Endothelial cell of umbilical vein (primary cell): ENCODE measurements at places on chromosomes 5 and 9.

GRCh38 chr9:108786322-108786721 is 69.5 kb downstream of the ACTL7B start:
- no peak for DNase-seq

DNA sequence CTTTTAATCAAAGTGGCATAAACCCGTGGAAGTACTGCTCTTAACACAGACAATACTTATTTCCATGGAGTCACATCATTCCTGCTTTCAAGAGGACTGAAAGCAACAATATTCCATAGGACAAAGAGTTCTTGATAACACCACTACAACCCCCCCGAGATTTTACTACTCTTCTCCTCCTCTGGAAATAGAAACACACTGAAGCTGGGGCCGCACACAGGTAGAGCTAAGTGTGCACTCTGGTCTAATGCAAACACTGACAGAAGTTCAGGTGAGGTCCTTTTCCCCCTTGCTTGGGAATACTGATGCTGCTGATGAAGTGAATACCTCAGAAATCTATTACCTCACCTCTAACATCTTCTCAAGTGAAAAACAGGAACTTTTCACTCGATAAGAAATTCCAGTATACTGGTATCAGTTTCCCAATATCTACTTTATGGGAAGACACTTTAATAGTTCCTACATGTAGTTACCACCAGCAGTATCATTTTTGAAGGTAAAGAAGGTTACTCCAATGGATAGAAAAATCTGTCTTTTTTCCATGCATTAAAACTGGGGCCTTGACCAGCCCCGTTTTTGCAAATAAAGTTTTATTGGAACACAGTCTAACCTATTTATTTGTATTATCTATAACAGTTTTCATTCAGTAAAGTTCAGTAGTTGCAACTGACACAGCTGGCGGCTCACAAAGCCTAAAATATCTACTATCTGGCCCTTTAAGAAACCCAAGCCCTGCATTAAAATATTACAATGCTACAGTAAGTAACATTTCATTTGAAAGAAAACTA is 50.0 kb downstream of the GOLPH3 start:
- DNase-seq, result no peak

- DNase-seq, result peak; percentile 26
Observed at GRCh38 chr5:72459089-72459661, 48.0 kb downstream of the ZNF366 start.

GRCh38 chr5:96254980-96255691 is 177.9 kb downstream of the PCSK1 start:
- peak; percentile 86 for DNase-seq

DNA sequence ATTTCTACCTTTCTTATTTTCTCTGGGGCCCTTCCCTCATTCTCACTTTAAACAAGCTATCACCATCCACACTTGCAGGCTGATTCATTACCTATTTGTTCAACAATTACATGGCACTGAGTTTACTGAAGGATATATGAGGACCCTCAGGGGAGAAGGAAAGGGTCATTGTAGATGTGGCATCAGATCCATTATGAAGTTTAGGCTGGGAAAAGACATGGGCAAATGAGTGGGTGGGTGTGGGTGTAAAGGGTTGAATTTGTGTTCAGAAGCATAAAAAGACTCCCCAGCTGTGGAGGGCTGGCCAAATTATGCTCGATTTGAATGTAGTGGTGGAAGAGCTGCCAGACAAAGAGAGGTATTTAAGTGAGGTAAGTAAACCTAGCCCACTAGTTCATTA is 55.9 kb upstream of the MTAP start:
- DNase-seq, result no peak

GRCh38 chr9:10144355-10144754 is 468.4 kb downstream of the PTPRD start:
- DNase-seq, result no peak

GRCh38 chr5:123098767-123099513 is 9.9 kb downstream of the PRDM6 start:
- DNase-seq, result no peak

GRCh38 chr5:143494162-143494561 is 90.7 kb upstream of the NR3C1 start:
- DNase-seq, result peak; percentile 28

- DNase-seq, result no peak
Observed at GRCh38 chr5:134142806-134143205, 28.3 kb downstream of the TCF7 start.
